Activated CD4-positive, alpha-beta T cell treated with anti-CD3 and anti-CD28 coated beads, Interleukin-2, amount 10 ng/mL, durations not matched to agents 7 days and 5 days (primary cell): ENCODE measurements at places on chromosomes 5 and 9.

GRCh38 chr9:97853056-97853843, at the start of gene FOXE1:
Gene FOXE1 (plus strand): TSS chr9:97853226. CDS start chr9:97853915, 689 bp downstream.
- no peak for DNase-seq

- DNase-seq, result no peak
Observed at GRCh38 chr5:1784197-1785050, 15.2 kb downstream of the MRPL36 start.

DNA sequence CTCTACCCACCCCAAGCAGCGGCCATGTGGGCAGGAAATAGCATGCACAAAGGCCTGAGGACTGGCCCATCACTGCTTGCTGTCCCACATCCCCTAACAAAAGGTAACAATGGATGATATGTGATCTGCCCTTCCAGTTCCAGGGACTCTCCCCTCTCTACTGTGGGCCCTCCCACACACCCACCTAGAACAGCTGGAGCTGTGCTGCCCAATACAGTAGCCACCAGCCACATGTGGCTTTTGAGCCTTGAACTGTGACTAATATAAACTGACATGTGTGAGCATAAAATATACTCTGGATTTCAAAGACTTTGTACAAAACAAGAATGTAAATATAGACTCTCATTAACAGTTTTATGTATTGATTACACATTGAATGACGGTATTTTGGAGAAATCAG, 78.1 kb downstream of the C5orf15 start:
- DNase-seq, result no peak

DNA sequence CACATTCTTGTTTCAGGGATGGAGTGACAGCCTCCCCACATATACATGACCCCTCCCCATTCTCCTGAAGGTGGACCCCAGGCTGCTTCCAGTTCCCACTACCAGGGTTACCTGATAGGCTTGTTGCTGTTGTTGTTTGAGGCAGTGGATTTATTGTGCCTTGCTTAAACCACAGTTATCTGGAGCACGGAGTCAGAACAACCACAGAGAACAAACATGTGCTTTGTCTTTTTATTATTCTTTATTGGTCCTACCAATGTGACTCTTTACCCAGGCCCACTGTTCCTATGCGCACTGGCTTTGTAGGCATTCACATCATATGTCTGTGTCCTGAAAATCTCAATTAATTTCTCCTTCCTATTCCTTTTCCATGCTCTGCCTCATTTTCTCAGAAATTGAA, 41.2 kb upstream of the IPPK start:
- DNase-seq, result no peak

DNA sequence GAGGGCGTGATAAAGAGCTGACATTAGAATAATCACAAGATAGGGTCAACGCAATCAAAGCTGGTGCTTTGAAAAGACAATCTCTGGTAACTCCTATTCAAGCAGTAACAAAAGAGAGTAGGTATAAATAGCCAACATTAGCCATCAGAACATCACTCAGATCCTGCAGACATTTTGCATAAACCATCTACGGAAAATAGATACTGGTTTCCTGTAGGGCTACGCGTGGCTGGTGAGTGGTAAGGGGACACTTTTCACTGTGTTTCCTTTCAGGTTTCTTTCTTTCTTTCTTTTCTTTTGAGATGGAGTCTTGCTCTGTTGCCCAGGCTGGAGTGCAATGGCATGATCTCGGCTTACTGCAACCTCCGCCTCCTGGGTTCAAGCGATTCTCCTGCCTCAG, 22.3 kb downstream of the TTF1 start:
- no peak for DNase-seq

GRCh38 chr5:175319199-175319598, 124.8 kb downstream of the DRD1 start:
- no peak for DNase-seq

DNA sequence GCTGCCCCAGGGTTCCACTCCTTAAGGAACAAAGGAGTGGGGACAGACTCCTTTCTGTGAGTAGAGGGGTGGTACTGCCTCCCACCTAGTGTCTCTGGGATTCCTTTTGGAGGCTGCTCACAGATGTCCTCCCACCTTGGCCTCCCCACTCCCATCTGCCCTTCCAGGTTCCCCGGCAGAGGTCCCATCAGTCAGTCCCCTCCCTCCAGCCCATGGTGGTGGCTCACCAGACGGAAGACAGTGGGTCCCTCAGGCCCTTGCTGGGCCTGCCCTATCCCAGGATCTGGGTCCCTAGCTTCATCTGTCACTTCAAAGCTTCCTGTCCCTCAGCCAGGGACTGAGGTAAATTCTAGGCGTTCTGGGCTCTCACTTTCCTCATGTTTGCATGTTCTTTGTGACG, 35.6 kb upstream of the NEK6 start:
- no peak for DNase-seq

DNA sequence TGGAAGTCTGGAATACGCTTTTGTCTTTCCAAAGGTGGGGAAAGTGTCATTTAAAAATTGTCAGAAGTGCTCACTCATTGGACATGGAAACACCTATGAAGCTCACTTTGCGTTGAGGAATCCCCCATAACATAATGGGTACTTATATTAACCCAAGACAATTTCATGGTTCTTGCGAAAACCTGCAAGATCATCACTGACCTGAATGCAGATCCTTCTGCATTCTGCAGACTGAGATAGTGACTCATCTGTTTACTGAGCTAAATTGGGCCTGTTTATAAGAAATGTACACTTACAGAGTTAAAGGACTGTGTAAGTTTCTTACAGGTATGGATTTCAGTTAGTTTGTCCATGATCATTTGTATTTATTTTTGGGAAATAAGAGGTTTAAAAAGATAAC, 153.0 kb downstream of the HMHB1 start:
- DNase-seq, result no peak

GRCh38 chr5:32805971-32806638, 95.0 kb downstream of the NPR3 start:
- DNase-seq, result no peak

DNA sequence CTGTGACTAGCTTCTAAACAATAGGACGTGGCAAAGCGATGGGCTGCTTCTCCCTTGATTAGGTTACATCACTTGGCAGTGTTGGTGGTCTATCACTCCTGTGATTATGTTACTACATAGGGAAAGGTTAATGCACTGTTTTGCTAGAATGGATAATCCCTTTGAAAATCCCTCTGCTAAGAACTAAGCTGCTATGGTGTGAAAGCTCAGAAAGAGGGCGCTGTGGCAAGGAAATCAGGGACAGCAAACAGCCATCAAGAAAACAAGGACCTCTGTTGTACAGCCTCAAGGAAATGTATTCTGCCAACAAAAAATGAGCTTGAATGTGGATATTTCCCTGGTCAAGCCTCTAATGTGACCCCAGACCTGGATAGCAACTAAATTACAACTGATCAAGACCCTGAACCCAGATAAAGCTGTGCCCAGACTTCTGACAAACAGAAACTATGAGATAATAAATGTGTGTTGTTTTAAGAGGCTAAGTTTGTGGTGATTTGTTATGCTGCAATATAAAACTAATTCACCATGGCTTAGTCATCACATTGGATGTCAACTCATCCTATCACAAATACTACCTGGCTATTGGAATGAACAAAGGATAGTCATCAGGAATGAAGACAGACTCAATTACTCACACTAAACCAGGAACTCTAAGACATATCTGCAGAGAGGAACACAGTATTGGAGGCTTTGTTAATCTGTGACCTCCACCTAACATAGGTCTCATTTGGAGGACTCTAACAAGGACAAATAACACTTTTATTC, 1215.9 kb downstream of the EFNA5 start:
- DNase-seq, result no peak

DNA sequence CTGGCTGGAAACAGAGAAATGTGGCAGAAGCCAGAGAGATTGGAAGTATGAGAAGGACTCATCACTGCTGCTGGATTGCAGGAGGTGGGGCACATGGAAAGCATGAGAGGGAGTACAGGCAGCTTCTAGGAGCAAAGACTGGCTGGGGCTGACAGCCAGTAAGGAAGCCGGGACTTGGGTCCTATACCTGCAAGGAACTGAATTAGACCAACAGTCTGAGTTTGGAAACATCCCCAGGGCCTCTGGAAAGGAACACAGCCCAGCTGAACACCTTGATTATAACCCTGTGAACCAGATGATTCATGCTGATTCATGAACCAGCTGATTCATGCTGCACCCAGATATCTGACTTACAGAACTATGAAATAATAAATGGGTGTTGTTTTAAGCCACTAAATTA, 93.4 kb downstream of the OSTF1 start:
- DNase-seq, result no peak

GRCh38 chr9:86126998-86127972, 27.9 kb upstream of the GOLM1 start:
- DNase-seq, result no peak

DNA sequence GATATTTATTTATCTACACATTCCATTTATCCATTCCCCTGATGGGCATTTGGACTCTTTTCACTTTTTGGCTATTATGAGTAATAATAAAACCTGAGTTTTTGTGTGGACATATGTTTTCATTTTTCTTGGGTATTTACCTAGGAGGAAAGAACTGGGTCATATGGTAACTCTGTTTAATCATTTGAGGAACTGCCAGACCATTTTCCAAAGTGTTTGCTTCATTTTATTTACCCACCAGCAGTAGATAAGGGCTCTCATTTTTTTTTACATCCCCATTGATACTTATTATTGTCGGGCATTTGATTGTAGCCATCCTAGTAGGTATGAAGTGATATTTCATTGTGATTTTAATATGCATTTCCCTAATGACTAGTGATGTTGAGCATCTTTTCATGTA, 7.7 kb upstream of the PTPDC1 start:
- DNase-seq, result no peak

GRCh38 chr5:141485321-141486055, 658 bp downstream of the PCDHGC4 start:
- DNase-seq, result no peak

GRCh38 chr5:81315336-81315735, 13.9 kb downstream of the ZCCHC9 start:
- DNase-seq, result no peak

DNA sequence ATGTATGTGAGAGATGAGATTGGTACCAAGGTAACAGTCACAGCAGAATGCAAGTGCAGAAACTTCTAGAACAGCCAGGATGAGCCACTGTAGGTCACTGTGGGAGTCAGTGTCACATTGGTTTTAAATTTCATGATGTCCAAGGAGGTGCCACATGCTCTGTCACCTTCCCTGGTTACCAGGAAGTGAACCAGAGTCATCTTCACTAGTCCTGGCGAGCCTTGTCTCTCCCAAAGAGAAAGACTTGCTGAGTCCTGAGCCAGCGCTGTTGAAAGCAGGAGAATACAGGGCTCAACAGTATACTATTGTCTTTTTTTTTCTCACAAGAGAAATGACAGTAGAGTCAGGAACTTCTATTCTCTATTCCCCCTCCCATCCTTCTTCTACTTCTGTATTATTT, 615.5 kb downstream of the RAB3C start:
- no peak for DNase-seq

- no peak for DNase-seq
Observed at GRCh38 chr9:135526730-135527571, 5.7 kb downstream of the LCN1 start.

DNA sequence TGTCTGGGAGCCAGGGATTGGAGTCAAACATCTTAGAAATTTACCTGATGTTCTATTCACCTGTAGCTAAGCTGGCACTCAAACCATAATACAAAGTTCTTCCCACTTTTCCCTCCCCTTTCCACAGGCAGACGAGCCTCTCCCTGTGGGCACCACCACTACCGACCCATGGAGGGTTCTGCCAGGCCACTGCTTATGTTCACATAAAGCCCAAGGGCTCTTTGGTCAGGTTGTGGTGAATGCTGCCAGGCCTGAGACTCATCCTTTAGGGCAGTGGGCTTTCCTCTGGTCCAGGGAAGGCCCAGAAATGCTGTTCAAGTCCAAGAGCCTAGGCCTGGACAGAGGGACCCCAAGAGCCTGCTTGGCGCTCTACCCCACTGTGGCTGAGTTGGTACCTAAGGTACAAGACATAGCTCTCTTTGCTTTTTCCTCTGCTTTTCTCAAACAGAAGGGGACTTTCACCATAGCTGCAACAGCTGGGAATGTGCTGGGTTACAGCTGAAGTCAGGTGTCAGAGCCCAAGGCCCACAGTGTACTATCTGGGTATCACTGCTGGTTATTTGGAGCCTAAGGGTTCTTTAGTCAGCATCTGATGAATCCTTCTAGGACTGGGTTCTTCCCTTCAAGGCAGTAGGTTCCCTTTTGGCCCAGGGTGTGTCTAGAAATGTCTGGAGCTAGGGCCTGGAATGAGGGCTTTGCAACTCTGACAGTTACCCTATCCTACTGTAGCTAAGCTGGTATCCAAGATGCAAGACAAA, 620.1 kb downstream of the TLE1 start:
- DNase-seq, result no peak

- no peak for DNase-seq
Observed at GRCh38 chr9:108377881-108378280, 477.9 kb downstream of the ACTL7B start.

DNA sequence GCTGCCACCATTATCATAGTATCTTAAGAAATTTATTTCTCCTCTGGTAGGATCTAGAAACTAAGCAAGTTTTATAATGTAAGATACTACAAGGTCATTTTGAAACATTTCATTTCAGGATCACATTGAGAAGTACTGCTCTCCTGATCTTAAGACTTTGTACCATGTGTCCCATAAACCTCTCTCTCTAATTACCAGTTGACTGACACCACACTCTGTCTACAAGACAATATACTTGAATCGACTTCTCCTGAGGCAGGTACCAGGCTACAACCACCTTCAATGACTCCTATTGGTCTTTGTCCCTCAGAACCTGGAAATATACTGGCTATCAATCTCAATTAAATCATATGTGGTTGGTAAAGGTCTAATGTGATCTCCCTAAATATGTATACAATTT, 597.0 kb downstream of the PTPRD start:
- no peak for DNase-seq

GRCh38 chr9:89633404-89633803, 28.6 kb downstream of the GADD45G start:
- no peak for DNase-seq

GRCh38 chr9:2180154-2180553, 165.0 kb downstream of the SMARCA2 start:
- DNase-seq, result no peak

DNA sequence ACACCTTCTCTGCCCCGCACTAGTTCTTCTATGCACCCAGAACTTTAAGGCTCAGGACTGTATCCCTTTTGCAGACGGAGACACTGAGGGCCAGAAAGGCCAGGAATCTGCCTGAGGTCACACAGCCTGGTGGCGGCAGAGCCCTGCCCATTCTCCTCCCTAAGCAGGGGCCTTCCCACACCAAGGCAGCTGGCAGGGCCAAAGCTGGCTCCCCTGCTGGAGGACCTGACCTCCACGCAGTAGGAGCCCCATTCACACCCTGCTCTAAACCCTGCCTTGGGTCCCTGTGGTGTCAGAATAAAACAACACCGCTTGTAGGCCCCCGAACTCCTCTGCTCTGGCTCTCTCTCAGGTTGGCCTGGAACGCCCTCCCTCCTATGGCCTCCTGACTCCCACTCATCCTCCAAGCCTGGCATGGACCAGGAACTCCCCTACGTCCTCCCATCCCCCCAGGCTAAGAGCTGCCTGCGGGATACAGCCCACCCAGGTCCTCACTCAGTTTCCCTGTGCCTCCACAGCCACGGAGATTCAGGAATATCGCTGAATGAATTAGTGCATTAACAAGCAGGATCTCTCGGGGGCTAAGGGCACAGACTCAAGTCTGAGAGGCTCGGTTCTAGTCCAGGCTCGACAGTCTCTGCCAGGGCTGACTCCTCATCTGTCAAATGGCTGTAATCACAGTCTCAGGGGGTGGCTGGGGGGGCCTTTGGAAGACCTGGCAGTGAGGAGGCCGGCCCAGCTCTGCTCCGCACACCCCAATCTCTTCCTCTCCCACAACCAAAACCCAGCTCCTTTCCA, 2.8 kb downstream of the ST6GALNAC6 start:
- DNase-seq, result no peak
